ENCODE measurements at places on chromosomes 2 and 18. TPM values are rescaled to one million over a fixed set of nuclear protein-coding genes. Genes with fewer than 3 reads are reported as not detected.
A peak's percentile ranks its signal among the peaks of the same experiment; 100 is the strongest.

- no peak overlapping the region for H3K27ac ChIP-seq
- DNase-seq, result no peak
These were observed 20.9 kb upstream of the CLASP1 start for GRCh38 chr2:121670181-121670580.

GRCh38 chr2:237055386-237056100 is 30.1 kb upstream of the COPS8 start:
- H3K27ac ChIP-seq, result no peak overlapping the region
- peaks cover 2% of the 10 kb centered on the region for H3K27me3 ChIP-seq
- DNase-seq, result no peak
- H3K4me3 ChIP-seq, result no peak overlapping the region
- no peaks in the 10 kb centered on the region for H3K36me3 ChIP-seq

GRCh38 chr2:222239091-222239490 is 59.7 kb downstream of the PAX3 start:
- H3K4me1 ChIP-seq, result no peaks in the 10 kb centered on the region
- H3K36me3 ChIP-seq, result no peaks in the 10 kb centered on the region
- peaks cover 41% of the 10 kb centered on the region for H3K27me3 ChIP-seq
- no peak overlapping the region for H3K27ac ChIP-seq

GRCh38 chr2:189587780-189588179 is 7.2 kb upstream of the SLC40A1 start:
- H3K27me3 ChIP-seq, result peaks cover 12% of the 10 kb centered on the region
- H3K27ac ChIP-seq, result no peak overlapping the region
- peaks cover 9% of the 10 kb centered on the region for H3K4me1 ChIP-seq
- no peak for DNase-seq
- H3K36me3 ChIP-seq, result no peaks in the 10 kb centered on the region
- H3K4me3 ChIP-seq, result no peak overlapping the region

Gene EPHA4
- 0.31 TPM for total RNA-seq

DNA sequence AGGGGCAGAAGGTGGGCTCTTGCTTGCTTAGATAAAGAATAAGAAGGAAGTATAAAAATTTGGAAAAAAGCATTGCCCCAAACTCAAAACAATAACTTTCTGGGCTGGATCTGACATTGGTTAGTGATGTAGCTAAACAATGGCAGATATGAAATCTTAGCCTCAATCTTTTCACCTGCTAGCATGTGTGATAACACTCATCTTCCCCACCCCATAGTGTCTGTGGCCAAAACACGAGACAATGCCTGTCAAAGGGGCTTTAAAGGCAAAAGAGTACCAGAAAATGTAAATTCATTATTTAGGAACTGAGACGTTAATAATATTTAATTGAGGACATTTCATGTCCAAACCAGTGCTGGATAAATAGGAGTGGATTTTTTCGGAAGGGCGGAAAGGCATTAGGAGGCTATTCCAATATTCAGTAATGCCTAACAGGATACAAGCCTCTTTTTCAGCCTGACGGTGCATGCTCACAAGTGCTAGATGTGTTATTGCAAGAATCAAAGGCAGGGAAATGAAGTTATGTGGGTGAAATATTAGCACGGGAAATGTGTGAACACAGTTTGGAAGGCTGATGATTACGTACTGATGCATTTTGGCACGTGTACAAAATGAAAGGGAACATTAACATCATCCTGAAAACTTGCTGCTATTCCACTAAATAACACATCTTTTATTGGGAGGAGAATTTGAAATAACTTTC is 395.7 kb downstream of the GALR1 start:
- no peaks in the 10 kb centered on the region for H3K4me1 ChIP-seq
- no peaks in the 10 kb centered on the region for H3K36me3 ChIP-seq
- DNase-seq, result no peak

GRCh38 chr2:142869461-142870106 is 7.9 kb upstream of the KYNU start:
- H3K36me3 ChIP-seq, result no peaks in the 10 kb centered on the region
- H3K27ac ChIP-seq, result no peak overlapping the region
- no peak overlapping the region for H3K4me3 ChIP-seq
- no peaks in the 10 kb centered on the region for H3K4me1 ChIP-seq
- DNase-seq, result no peak
- H3K27me3 ChIP-seq, result no peaks in the 10 kb centered on the region

DNA sequence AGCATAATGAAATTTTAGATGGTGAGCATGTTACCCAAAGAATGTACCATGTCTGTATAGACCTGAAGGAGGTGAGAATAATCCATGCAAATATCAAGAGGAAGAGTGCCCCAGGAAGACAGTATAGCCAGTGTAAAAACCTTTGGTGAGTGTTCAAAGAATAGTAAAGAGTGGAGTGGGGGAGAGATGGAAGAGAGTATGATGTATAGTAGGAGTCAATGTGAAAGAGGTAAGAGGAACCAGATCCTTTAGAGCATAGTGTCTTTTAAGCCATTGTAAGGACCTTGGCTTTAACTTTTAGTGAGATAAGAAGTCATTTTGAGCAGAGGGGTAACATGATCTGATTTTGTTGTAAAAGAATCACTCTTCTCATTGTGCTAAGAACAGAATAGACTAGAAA is 1052.3 kb upstream of the ZEB2 start:
- H3K27ac ChIP-seq, result no peak overlapping the region
- DNase-seq, result no peak
- no peak overlapping the region for H3K4me3 ChIP-seq
- no peaks in the 10 kb centered on the region for H3K4me1 ChIP-seq
- H3K36me3 ChIP-seq, result no peaks in the 10 kb centered on the region

Gene MC5R
- not detected for total RNA-seq

- no peaks in the 10 kb centered on the region for H3K27me3 ChIP-seq
- H3K36me3 ChIP-seq, result peaks cover 44% of the 10 kb centered on the region
- DNase-seq, result no peak
- peaks cover 50% of the 10 kb centered on the region for H3K4me1 ChIP-seq
These were observed 10.6 kb downstream of the UBE2F start for GRCh38 chr2:237977380-237977779.

Gene MFSD2B
- 0.14 TPM for total RNA-seq

Gene SIX3
- not detected for total RNA-seq

DNA sequence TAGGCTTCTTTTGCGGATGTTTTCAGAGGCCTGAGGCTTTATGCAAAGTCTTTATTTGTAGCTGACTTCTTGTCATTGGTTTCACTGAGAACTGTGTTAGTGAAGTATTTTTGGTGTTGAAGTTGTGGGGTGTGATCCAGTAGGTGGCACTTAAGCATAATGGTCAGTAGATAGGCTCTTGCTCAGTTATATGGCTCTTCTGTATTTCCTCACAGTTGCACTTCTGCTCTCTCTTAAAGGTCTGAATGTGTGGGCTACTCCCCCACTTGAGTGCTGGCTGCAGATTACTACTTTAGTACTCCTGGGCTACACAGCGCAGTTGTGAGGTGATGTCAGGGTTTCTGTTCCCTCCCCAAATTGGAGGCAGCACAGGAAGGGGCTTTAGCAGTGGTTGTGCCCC is 133.8 kb upstream of the SCN7A start:
- H3K27me3 ChIP-seq, result no peaks in the 10 kb centered on the region
- no peaks in the 10 kb centered on the region for H3K4me1 ChIP-seq
- DNase-seq, result no peak
- no peaks in the 10 kb centered on the region for H3K36me3 ChIP-seq
- no peak overlapping the region for H3K4me3 ChIP-seq

Gene CD207
- not detected for total RNA-seq

GRCh38 chr2:230737300-230737699 is 24.7 kb downstream of the CAB39 start:
- H3K36me3 ChIP-seq, result peaks cover 54% of the 10 kb centered on the region
- H3K27ac ChIP-seq, result peak overlapping the region; percentile 63
- H3K27me3 ChIP-seq, result no peaks in the 10 kb centered on the region
- peaks cover 64% of the 10 kb centered on the region for H3K4me1 ChIP-seq
- peak; percentile 55 for DNase-seq

Gene TRIM54
- total RNA-seq, result 0.47 TPM

DNA sequence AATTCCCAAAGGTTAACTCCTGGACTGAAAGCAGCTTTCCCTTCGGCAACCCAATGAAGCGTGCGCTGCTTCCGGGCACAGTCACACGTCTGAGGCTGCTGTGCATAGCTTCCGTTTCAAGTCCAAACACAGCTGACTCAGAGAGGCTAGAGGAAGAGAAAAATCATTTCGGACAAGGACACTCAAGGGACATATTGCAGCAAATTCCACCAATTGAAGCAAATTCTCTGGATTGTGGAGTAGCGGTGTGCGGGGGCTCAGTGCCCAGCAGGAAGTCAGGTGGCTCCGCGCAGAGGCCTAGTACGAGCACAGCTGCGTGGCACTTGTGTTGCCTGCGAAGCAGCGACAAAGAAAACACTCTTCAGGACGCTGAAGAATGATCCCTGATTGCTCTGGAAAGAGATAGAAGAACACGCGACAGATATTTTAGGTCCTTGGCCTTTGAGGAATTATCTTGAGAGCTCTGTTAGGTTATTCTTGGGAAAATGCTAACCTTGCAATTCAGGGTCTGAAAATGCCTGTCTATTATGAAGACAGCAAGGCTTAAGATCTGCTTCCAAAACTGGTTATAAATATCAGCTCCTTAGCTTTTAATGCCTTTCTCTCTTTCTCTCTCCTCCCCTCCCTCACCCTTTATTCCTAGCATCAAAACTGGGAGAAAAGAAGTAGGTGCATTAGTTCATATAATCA is 352.6 kb upstream of the DLGAP1 start:
- DNase-seq, result no peak
- no peaks in the 10 kb centered on the region for H3K4me1 ChIP-seq
- no peak overlapping the region for H3K4me3 ChIP-seq
- H3K27ac ChIP-seq, result no peak overlapping the region
- no peaks in the 10 kb centered on the region for H3K36me3 ChIP-seq

Gene WDR54
- 72.1 TPM for total RNA-seq

DNA sequence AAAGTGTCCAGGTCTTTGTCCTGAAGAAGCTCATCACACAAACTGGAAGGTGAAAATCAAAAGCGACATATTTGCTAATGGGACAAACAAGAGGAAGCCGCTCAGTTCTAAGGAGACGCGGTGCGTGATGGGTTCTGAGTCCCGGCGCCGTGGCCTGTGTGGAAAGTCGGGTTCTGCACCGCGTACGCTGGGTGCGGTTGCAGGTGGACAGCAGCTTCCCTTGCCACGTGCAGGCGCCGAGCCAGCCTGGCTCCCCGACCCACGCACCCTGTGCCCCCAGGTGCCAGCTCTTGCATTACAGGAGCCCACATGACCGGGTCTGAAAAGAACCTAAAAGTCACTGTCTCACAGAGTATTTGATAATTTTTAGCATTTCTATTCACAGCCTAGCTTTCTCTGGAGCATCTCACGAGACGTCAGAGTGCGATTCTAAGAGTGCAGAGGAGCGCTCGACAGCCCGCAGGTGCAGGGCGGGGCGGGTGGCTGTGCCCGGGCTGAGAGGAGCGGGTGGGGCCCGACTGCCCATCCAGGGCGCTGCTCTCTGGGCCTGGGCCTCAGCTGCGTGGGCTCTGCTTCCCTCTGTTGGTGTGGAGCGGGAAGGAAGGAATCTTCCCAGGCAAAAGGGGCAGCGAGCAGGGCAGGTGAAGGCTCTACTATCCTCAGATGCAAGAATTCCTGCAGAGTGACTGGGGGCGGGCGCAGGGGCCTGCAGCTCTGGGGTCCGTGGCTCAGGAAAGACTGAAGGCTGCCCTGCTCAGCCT is 39.4 kb downstream of the MYT1L start:
- no peaks in the 10 kb centered on the region for H3K36me3 ChIP-seq
- H3K27ac ChIP-seq, result no peak overlapping the region
- H3K27me3 ChIP-seq, result no peaks in the 10 kb centered on the region
- no peaks in the 10 kb centered on the region for H3K4me1 ChIP-seq

Gene HDLBP
- total RNA-seq, result 266 TPM

Gene SLC19A3
- not detected for total RNA-seq

Gene SERPINB11
- not detected for total RNA-seq

GRCh38 chr2:235666213-235666781 is 172.5 kb downstream of the AGAP1 start:
- H3K36me3 ChIP-seq, result no peaks in the 10 kb centered on the region
- H3K4me3 ChIP-seq, result no peak overlapping the region
- DNase-seq, result no peak
- peaks cover 30% of the 10 kb centered on the region for H3K27me3 ChIP-seq

Gene SLC38A11
- total RNA-seq, result not detected

GRCh38 chr2:105952131-105952530 is 207.4 kb downstream of the NCK2 start:
- H3K27me3 ChIP-seq, result no peaks in the 10 kb centered on the region
- no peak overlapping the region for H3K4me3 ChIP-seq
- no peak for DNase-seq
- no peak overlapping the region for H3K27ac ChIP-seq

GRCh38 chr2:70655786-70656185 is 102.2 kb upstream of the TGFA start:
- DNase-seq, result no peak
- no peaks in the 10 kb centered on the region for H3K36me3 ChIP-seq
- peaks cover 32% of the 10 kb centered on the region for H3K27me3 ChIP-seq
- H3K4me1 ChIP-seq, result peaks cover 9% of the 10 kb centered on the region
- H3K27ac ChIP-seq, result no peak overlapping the region

- H3K27ac ChIP-seq, result no peak overlapping the region
- H3K4me3 ChIP-seq, result no peak overlapping the region
- H3K36me3 ChIP-seq, result peaks cover 2% of the 10 kb centered on the region
- peaks cover 6% of the 10 kb centered on the region for H3K4me1 ChIP-seq
- no peak for DNase-seq
- no peaks in the 10 kb centered on the region for H3K27me3 ChIP-seq
These were observed 20.3 kb downstream of the ABCB11 start for GRCh38 chr2:169010633-169011460.

DNA sequence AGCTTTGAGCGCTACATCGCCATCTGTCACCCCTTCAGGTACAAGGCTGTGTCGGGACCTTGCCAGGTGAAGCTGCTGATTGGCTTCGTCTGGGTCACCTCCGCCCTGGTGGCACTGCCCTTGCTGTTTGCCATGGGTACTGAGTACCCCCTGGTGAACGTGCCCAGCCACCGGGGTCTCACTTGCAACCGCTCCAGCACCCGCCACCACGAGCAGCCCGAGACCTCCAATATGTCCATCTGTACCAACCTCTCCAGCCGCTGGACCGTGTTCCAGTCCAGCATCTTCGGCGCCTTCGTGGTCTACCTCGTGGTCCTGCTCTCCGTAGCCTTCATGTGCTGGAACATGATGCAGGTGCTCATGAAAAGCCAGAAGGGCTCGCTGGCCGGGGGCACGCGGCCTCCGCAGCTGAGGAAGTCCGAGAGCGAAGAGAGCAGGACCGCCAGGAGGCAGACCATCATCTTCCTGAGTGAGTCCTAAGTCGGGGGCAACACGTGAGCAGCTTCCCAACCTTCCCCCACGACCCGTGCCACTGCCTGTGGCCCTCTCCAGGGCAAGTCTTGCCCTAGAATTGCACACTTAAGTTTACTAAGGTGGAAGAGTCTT is 928 bp downstream of the GPR39 start:
- H3K36me3 ChIP-seq, result no peaks in the 10 kb centered on the region
- no peak overlapping the region for H3K27ac ChIP-seq
- no peak overlapping the region for H3K4me3 ChIP-seq
- peaks cover 20% of the 10 kb centered on the region for H3K27me3 ChIP-seq

Measured in activated CD4-positive, alpha-beta T cell treated with anti-CD3 and anti-CD28 coated beads, Interleukin-2, amount 10 ng/mL, durations not matched to agents 24 days and 14 days (primary cell).